ENCODE measurements at places on chromosomes 3 and 15. TPM values are rescaled to one million over a fixed set of nuclear protein-coding genes. Genes with fewer than 3 reads are reported as not detected.
A peak's percentile ranks its signal among the peaks of the same experiment; 100 is the strongest.

The A4GNT gene
- total RNA-seq: not detected

The MST1R gene
- total RNA-seq: 2.6 TPM

DNA sequence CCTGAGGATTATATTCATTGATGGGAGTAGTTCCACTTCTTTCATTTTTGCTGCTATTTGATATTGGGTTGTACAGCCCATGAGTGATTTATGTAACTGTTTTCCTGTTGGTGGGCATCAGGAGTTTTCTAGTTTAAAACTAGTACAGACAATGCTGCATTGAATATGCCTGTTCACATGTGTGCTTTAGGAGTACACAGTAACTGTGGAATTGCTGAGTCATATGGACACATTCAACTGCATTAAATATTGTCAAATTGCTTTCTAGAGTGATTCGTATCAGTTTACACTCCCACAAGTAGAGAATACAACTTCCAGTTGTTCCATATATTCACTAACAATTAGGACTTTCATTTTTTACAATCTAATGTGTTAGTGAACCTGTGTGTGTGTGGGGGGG is 59.8 kb upstream of the THSD4 start:
- DNase-seq: no peak

- no peak for DNase-seq
Observed at GRCh38 chr15:70558406-70559264, 204.7 kb downstream of the UACA start.

DNA sequence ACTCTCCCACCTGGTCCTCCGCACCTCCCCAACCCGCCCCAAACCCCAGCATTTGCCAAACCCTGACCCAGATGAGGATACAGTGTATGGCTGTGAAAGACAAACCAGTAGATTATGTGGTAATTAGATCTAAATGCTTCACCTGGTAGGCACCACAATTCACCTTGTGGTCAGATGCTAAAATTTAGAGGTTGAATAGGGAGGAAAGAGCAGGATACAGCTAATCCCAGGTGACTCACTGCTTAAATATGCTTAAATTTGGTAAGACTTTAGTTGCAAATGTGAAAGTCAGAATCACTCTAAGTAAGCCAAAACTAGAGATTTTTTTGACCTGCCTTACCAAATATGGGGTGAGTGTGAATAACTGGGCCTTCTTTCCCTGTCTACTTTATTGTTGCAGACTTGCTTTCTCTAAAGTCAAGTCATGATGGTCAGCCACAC is 105.5 kb downstream of the MME start:
- DNase-seq: no peak

GRCh38 chr3:10950476-10951294 is 41.9 kb upstream of the SLC6A1 start:
- DNase-seq: no peak

DNA sequence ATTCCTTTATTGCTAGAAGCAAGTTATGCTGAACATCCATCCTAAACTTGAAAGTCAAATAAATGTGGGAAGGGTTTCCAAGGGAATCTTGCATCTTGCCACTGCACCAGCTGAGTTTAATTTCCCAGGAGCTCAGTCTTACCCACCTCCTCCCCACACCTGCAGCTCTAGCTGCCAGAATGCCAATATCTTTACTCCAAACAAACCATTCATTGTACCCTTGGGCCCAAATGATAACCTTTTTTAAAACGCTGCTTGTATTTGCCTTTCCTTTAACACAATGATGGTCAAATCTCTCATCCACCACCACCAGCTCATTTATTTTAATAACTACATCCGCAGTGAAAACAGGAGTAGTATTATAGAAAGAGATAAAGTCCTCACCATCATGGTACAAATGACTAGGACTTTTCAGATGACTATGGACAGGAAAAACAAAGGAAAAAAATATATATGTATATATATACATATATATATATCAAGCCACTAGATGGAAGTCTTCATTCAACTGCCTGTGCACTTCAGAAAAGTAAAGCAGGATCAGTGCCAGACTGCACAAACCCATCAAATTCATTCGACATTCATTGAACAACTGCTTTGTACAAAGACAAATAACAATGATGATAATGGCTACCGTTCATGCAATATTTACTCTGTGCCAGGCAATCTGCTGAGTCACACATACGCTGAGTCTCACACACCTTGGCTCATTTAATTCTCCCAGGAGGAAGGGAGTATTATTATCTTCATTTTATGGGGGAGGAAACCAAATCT is 44.0 kb downstream of the BFSP2 start:
- no peak for DNase-seq

DNA sequence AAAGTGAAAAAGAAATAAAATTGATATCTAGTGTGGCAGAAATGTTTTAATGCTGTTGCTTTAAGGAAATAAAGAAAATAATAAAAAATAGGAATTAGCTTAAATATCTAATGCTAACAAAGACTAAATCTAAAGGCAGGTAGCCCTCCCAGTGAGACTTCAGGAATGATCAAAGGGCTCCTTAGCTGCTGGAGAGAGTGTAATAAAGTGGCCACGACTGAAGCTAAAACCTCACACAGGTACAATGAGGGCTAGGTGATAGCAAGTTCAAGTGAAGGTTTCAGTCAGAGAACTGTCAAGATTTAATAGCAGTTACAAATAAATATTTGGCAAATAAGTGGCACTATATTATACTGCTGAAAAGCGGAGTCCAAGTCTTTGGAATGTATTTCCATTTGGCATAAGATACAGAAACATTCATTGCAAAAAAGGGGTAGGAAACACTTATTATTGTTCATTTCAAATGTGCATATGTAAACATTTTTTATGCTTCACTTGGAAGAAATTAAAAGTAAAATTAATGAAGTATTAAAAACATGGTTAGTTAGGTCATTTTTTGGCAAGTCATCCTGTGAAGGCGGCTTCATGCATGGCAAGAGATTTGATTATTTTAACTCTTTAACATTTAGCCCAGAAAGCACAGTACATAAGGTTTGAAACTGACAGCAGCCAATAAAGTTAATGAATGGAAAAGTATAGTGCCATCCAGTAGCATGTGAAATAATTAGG is 168.2 kb downstream of the ECT2 start:
- DNase-seq: no peak

DNA sequence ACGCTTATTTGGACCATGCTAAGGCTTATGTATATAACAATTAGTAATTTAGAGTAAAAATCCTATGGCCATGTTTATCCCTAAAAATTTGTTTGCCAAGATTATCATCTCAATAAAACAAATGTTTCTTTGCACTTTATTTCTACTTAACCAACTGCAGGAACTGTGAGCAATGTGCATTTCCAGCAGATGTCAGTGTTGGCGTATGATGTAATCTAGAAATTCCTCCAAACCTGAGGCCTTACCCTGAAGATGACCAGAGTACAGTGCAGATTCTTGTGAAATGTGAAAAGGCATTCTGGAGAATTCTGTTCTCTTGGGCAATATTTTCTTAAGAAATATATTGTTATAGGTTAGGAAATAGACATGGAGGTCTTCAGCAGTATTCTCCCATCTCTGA is 205.9 kb downstream of the MBNL1 start:
- no peak for DNase-seq

DNA sequence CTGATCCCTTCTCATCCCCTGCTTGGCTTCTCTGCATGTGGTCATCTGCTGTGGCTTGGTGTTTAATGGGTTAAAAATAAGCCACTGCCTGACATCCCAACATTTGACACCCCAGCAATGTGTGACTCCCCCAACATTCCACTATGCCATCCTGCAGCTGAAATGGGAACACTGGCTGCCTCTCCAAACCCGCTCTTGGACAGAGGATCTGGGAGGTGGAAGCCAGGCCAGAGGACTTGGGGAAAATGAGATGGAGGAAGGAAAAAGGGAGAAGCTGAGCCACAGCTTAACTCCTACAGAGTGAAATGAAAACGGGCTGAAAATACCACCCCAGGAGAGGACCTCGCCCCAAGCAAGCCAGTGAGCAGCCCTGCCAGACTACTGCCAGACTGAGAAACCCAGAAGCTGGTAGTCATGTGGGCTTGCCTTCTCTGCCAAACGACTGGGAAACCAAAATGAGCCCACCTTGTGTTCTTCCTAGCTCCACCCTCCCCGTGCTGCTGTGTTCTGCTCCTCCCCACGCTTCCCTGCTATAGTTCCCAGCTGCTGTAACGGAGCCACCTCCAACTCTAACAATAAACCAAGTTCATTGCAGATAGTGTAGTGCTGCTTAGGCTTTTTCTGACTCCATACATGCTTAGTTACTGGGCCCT is 13.7 kb downstream of the MAP1A start:
- DNase-seq: no peak

- no peak for DNase-seq
Observed at GRCh38 chr3:45269952-45270351, 43.9 kb upstream of the TMEM158 start.

DNA sequence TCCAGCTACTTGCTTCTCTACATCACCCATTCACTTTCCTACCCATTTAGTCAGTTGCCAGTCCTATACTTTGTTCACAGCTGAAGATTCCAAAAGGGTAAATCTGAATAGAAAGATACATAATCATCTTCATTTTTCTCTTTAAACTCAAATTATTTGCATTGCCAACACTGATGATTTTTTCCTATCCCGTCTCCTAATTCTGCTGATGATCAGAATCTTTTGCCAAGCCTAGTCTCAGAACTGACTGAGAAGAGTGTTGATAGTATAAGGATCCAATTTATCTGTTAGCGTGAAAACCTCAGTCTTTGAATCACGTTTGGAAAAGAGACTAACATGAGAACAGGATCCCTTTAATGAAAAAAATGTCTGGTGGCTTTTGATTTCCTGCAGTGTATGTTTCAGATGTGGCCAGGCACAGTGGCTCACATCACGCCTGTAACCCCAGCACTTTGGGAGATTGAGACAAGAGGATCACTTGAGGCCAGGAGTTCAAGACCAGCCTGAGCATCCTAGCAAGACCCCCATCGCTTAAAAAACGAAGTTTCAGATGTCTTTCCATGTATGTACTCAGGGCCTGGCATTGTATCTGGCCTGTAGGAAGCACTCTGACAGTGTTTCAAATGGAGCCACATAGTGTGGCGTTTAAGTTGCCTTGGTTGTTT is 169.4 kb downstream of the KLHL25 start:
- peak; percentile 39 for DNase-seq

- no peak for DNase-seq
Observed at GRCh38 chr3:110576960-110577359, 494.7 kb upstream of the NECTIN3 start.

GRCh38 chr3:97883736-97884135 is 61.9 kb downstream of the CRYBG3 start:
- no peak for DNase-seq

- DNase-seq: no peak
Observed at GRCh38 chr15:75721480-75721922, 8.9 kb upstream of the CSPG4 start.

- DNase-seq: no peak
Observed at GRCh38 chr3:50539356-50540286, 27.9 kb downstream of the C3orf18 start.

DNA sequence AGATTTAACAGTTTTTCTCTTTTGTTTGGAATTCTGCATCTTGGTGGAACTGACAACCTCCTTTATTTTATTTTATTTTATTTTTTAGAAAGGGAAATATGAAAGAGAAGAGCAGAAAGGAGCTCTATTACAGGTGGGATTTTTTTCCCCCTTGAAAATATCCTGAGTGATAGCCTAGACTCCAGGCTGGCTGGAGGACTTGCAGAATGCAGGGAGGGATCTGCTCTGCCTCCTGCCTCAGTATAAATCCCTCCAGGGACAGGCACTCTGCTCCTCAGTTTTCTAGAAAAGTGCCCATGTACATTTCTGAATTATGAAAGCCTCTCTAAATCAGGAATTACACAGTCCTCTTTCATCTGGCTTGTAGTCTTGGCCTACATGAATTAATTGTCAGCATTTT is 173.7 kb downstream of the TMEM108 start:
- DNase-seq: no peak

DNA sequence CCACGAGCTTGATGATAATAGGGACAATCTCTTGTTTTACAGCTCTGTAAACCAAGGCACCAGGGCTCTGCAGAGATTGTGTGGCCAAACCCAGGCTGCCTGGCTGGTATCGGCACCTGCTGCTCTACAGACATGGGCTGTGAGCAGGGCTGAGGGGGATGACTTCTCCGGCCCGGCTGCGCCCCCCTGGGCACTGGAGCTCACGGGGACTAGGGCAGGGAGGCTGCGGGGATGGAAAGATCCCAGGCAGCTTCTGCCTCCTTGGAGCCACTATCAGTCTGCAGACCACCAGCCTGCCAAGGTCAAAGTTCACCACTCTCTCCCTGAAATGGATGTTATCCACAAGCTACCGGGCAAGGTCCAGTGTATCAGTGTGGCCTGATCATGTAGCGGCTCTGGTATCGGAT is 22.0 kb upstream of the PIGZ start:
- no peak for DNase-seq

DNA sequence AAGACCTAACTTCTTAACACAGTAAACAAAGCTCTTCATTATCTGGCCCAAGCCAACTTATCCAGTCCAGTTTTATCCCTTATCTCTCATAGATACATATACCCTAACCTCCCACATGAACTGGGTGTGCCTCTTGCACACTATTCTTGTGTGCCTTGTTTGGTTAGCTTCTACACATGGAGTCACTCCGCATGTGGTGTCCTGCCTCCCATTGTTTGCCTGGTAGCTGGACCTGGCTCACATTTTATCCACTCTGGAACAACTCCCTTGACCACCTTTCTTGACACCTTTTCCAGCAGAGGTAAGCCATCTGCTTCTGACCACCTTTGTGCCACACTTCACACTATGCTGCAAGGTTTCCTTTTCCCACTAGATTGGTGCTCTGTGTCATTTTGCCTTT is 15.2 kb downstream of the TIPARP start:
- DNase-seq: no peak
